ENCODE measurements at places on chromosomes 5 and 9.

- no peak for DNase-seq
- peaks cover 9% of the 10 kb centered on the region for H3K4me1 ChIP-seq
- peaks cover 58% of the 10 kb centered on the region for H3K27me3 ChIP-seq
- no peaks in the 10 kb centered on the region for H3K36me3 ChIP-seq
- no peak overlapping the region for H3K4me3 ChIP-seq
Observed at GRCh38 chr5:181037365-181037861, 2.7 kb upstream of the BTNL9 start.

DNA sequence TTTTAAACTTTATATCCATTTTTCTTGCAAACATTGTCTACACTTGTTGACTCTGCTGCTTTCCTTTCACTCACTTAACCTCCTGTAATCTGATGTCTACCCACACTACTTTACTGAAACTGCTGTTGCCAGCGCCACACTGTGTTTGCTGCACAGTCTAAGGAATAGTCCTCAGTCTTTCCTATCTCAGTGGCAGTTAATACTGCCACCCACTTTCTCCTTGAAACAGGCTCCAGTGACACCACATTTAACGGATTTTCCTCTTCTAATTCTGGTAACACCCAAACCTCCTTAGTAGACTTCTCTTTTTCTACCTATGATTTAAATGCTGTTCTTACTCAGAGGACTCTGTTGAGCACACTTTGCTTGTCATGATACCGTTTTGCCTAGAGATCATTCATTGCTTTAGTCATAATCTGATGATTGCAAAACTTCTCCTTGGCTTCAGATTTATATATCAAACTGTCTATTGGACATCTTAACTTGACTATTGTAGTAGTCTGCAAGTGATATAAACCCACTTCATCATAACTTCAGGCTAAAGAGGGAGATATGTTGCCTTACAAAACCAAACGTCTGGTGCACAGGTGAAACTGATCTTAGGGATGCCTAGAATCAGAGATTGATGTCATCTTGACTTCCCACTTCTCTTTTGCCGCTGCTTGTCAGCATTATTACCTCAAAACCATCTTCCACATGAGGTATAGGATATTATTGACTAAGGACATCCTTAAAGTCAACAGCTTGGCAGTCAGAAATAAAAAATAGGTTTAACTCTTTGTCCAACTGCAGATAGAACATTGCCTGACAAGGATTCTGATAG is 94.1 kb downstream of the CDC42SE2 start:
- no peak overlapping the region for H3K4me3 ChIP-seq
- DNase-seq: no peak
- peaks cover 11% of the 10 kb centered on the region for H3K36me3 ChIP-seq
- no peak overlapping the region for H3K27ac ChIP-seq
- no peaks in the 10 kb centered on the region for H3K27me3 ChIP-seq

DNA sequence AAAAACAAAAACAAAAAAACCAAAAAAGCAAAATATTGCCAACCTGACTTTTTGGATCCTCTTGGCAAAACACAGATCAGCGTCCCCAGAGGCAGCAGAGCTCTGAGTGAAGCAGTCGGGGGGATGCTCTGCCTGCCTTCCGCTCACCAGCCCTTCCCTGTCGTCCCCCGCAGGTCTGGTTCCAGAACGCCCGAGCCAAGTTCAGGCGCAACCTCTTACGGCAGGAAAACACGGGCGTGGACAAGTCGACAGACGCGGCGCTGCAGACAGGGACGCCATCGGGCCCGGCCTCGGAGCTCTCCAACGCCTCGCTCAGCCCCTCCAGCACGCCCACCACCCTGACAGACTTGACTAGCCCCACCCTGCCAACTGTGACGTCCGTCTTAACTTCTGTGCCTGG is 20.7 kb downstream of the LHX2 start:
- peaks cover 100% of the 10 kb centered on the region for H3K27me3 ChIP-seq
- no peak overlapping the region for H3K4me3 ChIP-seq
- no peak overlapping the region for H3K27ac ChIP-seq
- peaks cover 4% of the 10 kb centered on the region for H3K4me1 ChIP-seq
- H3K36me3 ChIP-seq: no peaks in the 10 kb centered on the region

- no peaks in the 10 kb centered on the region for H3K27me3 ChIP-seq
- H3K4me3 ChIP-seq: peak overlapping the region; percentile 44
- H3K36me3 ChIP-seq: no peaks in the 10 kb centered on the region
Observed at GRCh38 chr5:67268231-67269021, 71.8 kb upstream of the CD180 start.

DNA sequence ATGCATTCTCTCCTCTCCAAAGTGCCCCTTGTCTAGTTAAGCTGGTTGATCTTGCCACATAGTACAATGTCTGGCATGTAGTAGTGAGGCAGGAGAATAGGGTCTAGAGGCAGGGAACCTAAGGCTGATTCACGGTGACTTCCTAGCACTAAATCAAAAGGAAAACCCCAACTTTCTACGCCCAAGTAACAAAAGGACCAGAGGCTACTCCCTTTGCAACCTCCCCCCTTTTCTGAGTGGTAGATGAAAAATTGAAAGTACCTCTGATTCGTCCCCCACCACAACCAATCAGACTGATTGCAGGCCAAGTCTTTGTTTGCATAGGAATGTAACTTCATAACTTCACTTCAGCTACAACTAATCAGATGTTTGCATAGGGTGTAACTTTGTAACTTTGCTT is 278.8 kb downstream of the PSAT1 start:
- no peaks in the 10 kb centered on the region for H3K36me3 ChIP-seq
- no peak overlapping the region for H3K4me3 ChIP-seq
- no peak for DNase-seq
- H3K4me1 ChIP-seq: no peaks in the 10 kb centered on the region
- H3K27ac ChIP-seq: no peak overlapping the region
- no peaks in the 10 kb centered on the region for H3K27me3 ChIP-seq

Measured in left ventricle myocardium inferior (tissue), 1 donor.